ENCODE measurements at places on chromosomes 7 and 10.

DNA sequence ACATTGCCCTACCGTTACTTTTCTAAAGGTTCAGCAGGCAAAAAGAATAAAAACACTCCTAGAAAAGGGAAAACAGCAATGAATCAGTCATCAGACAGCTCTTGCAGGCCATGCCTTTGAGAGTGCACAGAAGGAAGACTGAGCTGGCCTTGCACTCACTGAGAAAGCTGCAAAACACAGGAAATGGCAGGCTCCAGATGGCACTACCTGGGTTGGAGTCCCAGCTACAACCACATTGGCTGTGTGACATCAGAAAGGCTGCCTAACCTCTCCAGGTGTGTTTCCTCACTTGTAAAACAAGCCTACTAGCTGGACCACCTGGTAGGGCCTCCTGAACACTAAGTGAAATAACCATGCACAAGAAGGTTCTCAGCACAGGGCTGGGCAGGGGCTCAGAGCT, 113.7 kb downstream of the SFMBT2 start:
- H3K36me3 ChIP-seq = no peaks in the 10 kb centered on the region
- no peaks in the 10 kb centered on the region for H3K27me3 ChIP-seq
- no peak overlapping the region for H3K4me3 ChIP-seq
- H3K4me1 ChIP-seq = no peaks in the 10 kb centered on the region
- no peak overlapping the region for H3K27ac ChIP-seq
- DNase-seq = no peak

- no peaks in the 10 kb centered on the region for H3K36me3 ChIP-seq
- H3K27me3 ChIP-seq = no peaks in the 10 kb centered on the region
- no peak overlapping the region for H3K4me3 ChIP-seq
- H3K27ac ChIP-seq = no peak overlapping the region
These were observed 112.2 kb downstream of the CYTH3 start for GRCh38 chr7:6160191-6160623.

- DNase-seq = peak; percentile 56
- no peaks in the 10 kb centered on the region for H3K36me3 ChIP-seq
- H3K4me1 ChIP-seq = no peaks in the 10 kb centered on the region
- H3K27me3 ChIP-seq = no peaks in the 10 kb centered on the region
These were observed 1.8 kb downstream of the TUBAL3 start for GRCh38 chr10:5402798-5403197.

DNA sequence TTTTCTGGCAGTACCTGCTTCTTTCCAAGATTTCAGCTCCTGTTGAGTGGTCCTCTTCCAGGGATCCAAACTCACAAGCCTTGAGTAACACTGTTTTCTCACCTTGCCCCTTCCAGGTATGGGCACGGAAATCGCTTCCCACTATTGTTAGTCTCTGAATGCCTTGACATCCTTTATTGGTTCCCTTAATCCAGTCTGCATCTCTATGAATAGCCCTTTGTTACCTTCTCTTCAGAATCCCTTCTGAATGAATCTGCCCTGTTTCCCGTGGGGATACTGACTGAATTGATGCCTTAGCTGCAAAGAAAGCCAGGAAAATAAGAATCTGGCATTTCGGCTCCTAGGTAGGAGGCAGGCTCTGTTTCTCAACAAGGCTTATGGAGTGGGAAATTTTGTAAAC, 467.7 kb downstream of the PLXNA4 start:
- no peaks in the 10 kb centered on the region for H3K36me3 ChIP-seq
- H3K27ac ChIP-seq = no peak overlapping the region
- H3K27me3 ChIP-seq = no peaks in the 10 kb centered on the region
- no peak overlapping the region for H3K4me3 ChIP-seq
- no peak for DNase-seq
- peaks cover 6% of the 10 kb centered on the region for H3K4me1 ChIP-seq

GRCh38 chr7:12719141-12719919, 31.9 kb downstream of the ARL4A start:
- H3K4me1 ChIP-seq = peaks cover 6% of the 10 kb centered on the region
- no peaks in the 10 kb centered on the region for H3K27me3 ChIP-seq
- H3K4me3 ChIP-seq = no peak overlapping the region
- H3K36me3 ChIP-seq = no peaks in the 10 kb centered on the region
- no peak for DNase-seq
- H3K27ac ChIP-seq = peak overlapping the region; percentile 32

DNA sequence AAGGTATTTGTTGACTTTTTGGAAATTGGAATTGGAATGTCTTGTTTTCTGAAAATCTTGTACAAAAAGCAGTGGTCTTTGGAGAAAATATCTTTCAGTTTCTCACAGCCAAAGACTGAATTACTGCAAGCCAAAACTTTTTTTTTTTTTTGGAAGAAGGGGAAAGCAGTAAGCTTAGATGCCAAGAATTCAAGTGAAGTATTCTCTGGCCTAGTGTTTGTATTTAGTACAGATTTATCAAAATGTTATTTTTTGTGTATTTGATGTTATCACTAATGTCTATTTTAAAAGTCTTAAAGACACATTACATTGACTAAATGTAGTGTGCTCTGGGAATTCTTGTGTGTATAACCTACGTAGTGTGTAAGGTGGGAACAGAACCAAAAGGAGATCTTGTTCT, 6.2 kb downstream of the TET1 start:
- H3K36me3 ChIP-seq = no peaks in the 10 kb centered on the region
- no peak overlapping the region for H3K27ac ChIP-seq
- H3K4me3 ChIP-seq = no peak overlapping the region
- peaks cover 1% of the 10 kb centered on the region for H3K27me3 ChIP-seq
- H3K4me1 ChIP-seq = no peaks in the 10 kb centered on the region
- DNase-seq = no peak
